NCI-H510A (cell line): ENCODE measurements at places on chromosomes 6 and 20.

DNA sequence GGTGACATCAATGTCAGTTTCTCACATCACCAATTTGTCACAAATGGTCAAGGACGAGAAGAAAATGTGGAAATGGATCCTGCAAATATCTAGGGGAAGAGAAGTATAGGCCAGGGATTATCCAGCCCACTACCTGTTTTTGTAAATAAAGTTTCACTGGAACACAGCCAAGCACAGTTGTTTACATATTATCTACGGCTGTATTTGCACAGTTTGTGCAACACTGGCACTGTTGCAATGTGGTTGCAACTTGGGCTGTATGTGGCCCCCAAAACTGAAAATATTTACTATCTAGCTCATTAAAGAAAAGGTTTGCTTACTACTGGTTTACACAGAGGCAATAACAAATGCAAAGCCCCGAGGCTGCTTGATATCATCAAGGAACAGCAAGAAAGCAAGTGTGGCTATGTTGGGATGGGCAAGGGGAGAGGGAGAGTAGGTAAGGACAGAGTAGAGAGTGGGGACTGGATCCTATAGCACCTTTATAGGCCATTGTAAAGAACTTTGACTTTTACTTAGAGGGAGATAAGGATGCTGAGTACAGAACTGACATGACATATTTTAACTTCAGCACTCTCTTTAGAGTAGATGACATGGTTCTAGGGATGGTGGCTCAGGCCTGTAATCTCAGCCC is 11.8 kb upstream of the STXBP5 start:
- DNase-seq, result no peak

DNA sequence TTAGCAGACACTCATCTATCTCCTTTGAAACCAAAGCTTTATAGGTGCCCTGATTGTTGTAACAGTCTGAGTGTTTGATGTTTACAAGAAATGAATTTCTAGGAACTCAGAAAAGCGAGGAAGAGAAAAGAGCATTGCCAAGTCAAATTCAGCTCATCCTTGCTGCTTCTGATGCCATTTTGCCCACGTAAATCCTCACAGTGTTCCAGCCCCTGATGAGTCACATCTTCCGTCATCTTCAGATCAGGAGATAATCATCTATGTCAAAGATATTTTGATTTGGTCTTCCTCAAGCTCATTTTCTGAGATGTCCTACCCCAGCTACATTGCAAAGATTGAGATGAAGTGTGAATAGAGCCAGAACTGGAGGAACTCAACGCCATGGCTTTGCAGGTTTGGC is 426.2 kb downstream of the BMP2 start:
- no peak for DNase-seq

GRCh38 chr6:143141442-143141841 is 80.8 kb downstream of the AIG1 start:
- no peak for DNase-seq

DNA sequence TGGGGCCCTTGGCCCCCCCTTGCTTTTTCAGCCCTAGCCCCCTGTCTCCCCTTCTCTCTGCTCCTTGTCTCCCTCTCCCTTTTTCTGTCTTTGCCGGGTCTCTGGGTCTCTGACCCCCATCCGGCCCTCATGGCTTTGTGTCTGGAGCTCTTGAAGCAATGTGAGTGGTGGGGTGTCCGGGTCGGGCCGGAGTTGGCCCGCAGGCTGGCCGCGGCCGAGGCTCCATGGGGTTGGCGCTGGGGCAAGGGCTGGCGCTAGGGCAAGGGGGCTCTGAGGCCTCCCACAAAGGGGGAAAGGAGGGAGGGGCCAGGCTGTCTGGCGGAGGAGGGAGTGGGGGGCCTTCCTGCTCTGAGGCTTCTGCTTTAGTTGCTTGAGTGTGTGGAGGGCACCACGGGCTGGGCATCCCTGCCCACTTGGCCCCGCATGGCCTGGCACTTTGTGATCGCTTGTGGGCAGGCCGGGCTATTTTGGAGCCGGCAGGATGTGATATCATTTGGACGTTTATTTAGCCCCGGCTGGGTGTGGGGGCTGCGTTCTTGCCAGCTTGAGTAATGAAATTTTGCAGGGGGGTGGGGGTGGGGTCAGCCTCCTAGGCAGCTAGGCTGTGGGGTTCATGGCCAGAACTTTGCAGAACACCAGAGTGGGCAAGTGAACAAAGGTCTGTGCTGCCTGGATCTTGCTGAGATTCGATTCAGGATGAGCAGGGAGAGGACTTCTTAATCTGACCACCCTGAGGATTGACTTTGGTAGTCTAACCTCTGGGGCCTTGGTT is 78.7 kb upstream of the MYL9 start:
- DNase-seq, result no peak

- DNase-seq, result no peak
Measured at GRCh38 chr6:4974962-4975361, 28.9 kb downstream of the RPP40 start.

GRCh38 chr6:39929733-39930461 is 4.4 kb downstream of the MOCS1 start:
- DNase-seq, result no peak

GRCh38 chr20:34988191-34988540 is 32.5 kb downstream of the MYH7B start:
- no peak for DNase-seq
